ENCODE measurements at places on chromosomes 5 and 9. TPM values are rescaled to one million over a fixed set of nuclear protein-coding genes. Genes with fewer than 3 reads are reported as not detected.

- DNase-seq: no peak
Measured at GRCh38 chr5:124583469-124584350, 162.7 kb downstream of the ZNF608 start.

- DNase-seq: no peak
Measured at GRCh38 chr9:70789086-70789485, 332.3 kb downstream of the TRPM3 start.

GRCh38 chr9:34456151-34456550 lies 2.2 kb downstream of the FAM219A start:
- DNase-seq: no peak

DNA sequence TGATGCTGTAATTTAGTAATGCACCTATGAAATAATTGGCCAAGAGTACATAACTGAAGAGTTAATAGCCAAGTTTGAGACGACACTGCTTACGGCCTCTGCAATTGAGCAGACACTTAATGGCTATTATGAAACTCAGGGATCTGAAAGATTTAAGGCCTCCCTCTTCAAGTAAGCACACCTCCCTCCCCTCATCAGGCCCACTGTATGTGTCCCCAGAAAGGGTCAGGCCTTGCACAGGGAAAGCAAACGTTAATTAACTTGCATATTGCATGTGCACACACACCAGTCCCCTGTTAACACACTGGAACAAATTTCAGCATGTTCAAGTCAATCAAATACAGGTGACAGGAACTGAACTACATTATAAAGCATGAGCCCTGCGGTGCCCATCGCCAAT lies 163.6 kb downstream of the SPOCK1 start:
- no peak for DNase-seq

The TPPP gene
- polyA plus RNA-seq: 3.5 TPM

- no peak for DNase-seq
Measured at GRCh38 chr9:16121601-16122286, 568.9 kb downstream of the CCDC171 start.

GRCh38 chr9:86402591-86402990 lies 48.4 kb upstream of the TUT7 start:
- DNase-seq: no peak

The PCDHA1 gene
- polyA plus RNA-seq: 0.09 TPM

The NUTM2G gene
- polyA plus RNA-seq: 0.57 TPM

The LCN9 gene
- not detected for polyA plus RNA-seq

DNA sequence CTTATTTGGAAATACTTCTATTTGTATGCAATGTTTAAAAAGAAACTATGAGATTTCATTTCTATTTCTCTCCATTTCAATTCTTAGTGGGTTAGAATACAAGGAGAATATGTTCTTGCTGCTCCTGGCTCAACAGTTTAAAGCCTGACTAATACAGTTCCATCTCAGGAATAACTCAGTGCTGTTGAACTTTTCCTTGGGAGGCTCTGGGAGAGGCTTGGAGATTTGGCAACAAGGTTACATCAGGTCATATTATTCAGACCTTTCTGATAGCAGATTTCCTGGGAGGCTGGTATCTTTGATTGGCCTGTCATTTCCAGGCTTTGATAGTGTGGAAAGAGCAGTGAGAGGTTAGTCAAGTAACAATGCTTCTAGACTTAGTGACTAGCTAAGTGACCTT lies 481.7 kb upstream of the KLF4 start:
- no peak for DNase-seq

- DNase-seq: no peak
Measured at GRCh38 chr9:38018958-38019602, 49.9 kb downstream of the SHB start.

GRCh38 chr5:43044181-43044914 lies 4.2 kb upstream of the ANXA2R start:
- DNase-seq: no peak

- DNase-seq: no peak
Measured at GRCh38 chr9:72361217-72361616, 3.8 kb downstream of the ZFAND5 start.

DNA sequence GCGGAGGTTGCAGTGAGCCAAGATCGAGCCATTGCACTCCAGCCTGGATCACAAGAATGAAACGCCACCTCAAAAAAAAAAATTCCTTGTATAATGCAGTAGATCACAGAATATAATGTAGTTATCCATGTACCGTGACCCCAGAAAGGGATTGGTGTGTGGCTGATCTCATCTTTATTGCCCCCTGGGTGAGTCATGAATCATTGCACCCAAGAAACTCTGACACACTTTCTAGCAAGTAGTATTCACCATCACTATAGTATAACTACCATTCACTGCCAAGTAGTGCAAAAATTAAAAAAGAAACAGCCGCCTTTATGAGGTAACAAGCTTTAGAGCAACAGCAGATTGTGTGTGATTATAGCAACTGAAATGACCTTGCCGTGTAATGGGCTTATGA lies 23.7 kb upstream of the ANKH start:
- no peak for DNase-seq

DNA sequence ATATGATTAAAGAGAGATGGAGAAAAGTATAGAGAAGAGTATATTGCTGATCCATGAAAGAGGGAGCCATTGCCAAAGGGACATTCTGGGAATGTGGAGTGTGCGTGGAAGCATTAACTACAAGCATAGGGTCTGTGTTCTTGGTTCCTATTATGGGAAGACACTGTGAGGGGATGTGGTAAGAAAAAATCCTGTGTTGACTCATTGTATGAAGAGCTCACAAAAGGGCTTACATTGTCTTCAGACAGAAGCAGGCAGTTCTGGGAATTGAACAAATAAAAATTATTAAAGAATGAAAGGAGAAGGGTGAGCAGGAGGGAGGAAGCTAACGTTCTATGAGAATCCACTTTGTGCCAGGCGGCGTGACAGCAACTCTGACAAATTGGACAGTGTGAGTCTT lies 250.4 kb upstream of the CHD1 start:
- DNase-seq: no peak

Data from renal cortex interstitium (tissue), 15 donors.